Right atrium auricular region (tissue), 2 donors: ENCODE measurements at places on chromosomes 1 and 21. TPM values are rescaled to one million over a fixed set of nuclear protein-coding genes. Genes with fewer than 3 reads are reported as not detected.

DNA sequence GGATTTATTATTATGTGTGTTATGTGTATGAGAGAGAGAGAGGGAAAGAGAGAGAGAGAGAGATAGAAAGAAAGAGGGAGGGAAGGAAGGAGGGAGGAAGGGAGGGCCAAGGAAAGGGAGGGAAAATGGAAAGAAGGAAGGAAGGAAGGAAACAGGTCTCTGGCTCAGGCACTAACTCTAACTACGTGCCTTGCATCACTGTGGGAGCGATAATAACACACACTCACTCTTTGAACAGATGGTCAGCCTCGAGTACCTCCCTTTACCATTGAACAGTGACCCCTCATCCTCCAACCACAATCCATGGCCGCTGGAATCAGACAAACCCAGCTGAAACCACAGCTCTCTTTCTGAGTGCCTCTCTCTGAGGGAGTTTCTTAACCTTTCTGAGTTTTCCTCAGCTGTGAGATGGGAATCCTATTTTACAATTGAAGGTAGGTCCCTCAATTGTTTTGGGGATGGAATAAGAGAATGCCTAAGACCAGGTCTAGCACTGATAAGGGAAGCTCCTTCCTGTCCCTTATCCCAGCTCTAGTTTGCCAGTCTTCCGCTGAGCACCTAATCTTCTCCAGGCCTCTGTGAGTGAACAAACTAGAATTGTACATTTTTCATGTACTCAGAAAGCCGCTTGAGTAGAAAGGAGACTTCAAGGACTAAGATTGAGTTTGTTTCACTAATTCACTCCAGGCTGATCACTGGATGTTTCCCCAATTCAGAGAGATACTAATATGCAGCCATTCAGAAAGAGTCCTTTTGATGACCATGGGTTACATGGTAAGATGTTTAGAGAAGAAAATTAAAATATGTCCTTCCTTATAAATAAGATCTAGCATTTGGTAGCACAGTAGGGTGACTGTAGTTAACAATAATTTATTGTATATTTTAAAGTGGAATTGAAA, 62.8 kb downstream of the IRF2BP2 start:
- DNase-seq = no peak

- peak; percentile 97 for DNase-seq
Observed at GRCh38 chr1:156746728-156747631, 4.5 kb downstream of the HDGF start.

- no peak for DNase-seq
Observed at GRCh38 chr21:31671146-31671716, 11.7 kb downstream of the SOD1 start.

- DNase-seq = no peak
Observed at GRCh38 chr1:211633524-211633846, 41.9 kb downstream of the NEK2 start.

- no peak for DNase-seq
Observed at GRCh38 chr21:26385721-26386120, 187.4 kb downstream of the CYYR1 start.

GRCh38 chr1:181013144-181013543, 9.5 kb downstream of the STX6 start:
- no peak for DNase-seq

DNA sequence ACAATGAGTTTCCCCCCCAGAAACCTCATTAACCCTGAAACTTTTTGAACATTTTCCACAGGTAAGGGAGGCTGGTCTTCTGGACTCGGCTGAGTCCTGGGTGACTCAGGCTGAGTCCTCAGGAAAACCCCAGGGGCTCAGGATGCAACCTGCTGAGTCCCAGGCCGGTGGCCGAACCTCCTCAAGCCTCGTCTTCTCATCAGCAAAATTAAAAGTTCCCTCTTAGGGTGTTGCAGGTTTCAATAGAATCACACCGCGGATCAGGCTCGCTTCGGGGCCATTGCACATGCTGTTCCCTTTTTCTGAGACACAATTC, 35.0 kb upstream of the GRHL3 start:
- no peak for DNase-seq

DNA sequence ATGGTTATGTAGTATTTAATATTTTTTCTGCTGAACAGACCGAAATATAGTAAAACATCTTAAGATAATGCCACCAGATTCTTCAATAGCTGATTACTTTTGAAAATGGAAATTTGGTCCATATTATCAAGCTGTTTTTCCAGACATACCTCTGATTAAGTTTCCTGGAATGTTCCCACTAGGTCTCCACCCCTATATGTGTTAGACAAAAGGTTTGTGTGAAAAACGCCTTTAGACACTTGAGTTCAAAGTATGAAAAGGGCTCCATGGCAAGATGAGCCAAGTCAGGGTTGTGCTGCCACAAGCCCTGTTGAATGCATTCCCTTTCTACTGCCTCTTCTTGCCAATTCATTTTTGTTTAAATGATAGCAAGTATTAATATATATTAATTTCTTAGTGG, 52.7 kb downstream of the ZBTB17 start:
- DNase-seq = no peak

DNA sequence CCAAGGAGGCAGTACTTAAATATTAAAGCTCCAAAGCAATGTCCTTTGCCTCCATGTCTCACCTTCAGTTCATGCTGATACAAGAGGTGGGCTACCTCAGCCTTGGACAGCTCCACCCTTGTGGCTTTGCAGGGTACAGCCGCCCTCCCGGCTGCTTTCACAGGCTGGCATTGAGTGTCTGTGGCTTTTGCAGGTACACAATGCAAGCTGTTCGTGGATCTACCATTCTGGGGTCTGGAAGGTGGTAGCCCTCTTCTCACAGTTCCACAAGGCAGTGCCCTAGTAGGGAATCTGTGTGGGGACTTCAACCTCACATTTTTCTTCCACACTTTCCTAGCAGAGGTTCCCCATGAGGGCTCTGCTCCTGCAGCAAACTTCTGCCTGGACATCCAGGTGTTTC, 324.8 kb downstream of the COL11A1 start:
- DNase-seq = no peak

DNA sequence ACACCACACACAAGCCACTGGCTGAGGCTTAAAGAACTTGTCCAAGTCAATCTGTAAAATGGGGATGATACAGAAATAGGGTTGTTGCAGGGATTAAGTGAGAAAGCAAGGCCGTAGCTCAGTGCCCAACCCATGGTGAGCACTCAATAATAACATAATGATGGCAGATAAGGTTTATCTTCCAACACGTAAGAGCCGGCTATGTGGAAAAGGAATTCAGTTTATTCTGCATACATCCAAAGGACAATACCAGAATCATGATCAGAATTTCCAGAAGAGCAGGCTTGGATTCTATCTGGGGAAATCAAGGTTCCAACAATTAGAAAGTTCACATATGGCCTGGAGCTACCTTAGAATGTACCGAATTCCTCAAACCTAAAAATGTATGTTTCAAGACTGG, 4.6 kb downstream of the TMPRSS2 start:
- no peak for DNase-seq

DNA sequence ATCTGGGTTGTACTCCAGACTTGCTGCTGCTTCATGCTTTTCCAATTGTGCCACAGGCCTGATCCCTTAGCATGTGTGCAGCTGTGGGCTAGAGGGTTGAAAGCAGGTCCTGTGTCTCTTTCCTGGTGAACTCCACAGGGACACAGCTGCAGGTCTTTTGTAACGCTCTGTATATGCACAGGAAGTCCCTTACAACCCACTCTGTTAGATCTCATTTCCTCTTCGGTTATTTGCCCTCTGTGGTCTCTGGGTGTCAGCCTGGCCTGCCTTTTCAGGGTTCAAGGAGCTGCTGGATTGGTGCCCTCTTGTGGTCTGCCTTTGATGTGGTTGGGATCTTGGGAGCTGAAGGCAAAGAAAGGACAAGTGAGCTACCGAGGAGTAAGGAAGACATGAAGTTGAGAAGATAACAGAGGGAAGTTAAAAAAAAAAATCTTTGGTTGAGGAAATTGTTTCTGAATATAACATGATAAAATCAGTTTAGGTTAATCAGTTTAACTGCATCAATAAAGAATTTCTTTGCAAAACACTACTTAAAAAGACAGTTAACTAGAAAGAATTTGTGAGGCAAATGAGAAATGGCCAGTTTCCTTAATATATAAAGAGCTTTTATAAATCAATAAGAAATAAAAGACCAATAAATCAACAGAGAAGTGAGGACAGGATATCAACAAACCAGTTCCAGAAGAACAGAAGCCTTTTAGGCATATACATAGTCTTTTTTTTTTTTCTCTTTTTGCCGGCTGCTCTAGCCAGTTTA, 44.1 kb downstream of the UCK2 start:
- DNase-seq = no peak

GRCh38 chr1:240107058-240107684, 15.5 kb downstream of the FMN2 start:
- DNase-seq = no peak

DNA sequence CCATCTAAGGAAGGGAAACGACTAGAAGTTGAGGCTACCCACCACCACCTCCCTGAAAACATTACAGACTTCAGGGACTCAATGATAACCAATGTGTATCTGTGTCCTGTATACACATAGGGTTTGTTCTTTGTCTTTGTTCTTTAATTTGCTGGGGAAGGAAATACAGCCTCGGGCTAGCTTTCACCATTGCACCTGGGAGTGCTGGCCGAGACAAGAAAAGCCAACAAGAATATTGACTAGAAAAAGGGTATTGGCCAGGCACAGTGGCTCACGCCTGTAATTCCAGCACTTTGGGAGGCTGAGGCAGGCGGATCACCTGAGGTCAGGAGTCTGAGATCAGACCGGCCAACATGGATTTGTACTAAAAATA, 50.4 kb downstream of the MDM4 start:
- DNase-seq = no peak

DNA sequence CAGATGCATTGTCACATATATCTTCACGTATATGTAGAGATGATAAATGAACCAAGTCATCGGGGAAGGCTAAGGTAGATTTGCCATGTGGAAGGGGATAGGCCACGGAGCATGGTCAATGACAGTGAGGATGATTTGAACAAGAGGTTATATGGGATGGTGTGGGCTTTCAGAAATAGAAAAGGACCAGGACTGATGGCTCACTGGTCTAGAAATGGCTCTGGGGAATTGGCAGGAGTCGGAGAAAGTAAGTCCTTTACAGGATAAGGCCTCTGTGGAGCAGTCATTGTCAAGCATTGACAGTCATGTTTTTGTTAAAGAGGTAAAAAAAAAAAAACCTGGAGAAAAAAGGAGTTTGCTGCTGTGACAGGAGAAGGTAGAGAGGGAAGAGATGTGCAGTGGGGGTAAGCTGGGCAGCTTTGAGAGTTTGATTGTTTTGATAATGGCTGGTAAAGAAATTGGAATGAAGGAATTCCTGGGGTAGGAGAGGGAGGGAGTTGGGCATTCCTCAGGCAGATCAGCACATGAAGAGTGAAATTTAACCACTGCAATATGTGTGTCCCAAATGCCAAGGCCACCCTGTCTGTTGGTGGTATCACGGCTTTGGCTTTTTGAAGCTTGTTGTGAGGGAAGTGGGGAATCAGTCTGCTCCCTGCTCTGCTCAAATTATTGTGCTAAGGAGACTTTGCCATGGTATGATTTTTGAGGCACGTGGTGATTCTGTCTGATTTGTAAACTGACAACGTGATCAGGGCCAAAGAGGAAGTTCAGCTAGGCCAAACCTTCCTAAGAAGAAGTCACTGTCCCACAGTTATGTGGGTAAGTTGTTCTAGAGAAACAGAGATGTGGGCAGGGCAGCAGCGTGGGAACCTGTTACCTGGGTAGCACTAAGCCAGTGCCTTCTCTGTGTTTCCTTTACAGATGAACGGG, 26.0 kb downstream of the MACF1 start:
- no peak for DNase-seq

Gene SPTA1
- total RNA-seq = not detected

Gene CFAP74
- total RNA-seq = not detected

Gene NECTIN4
- not detected for total RNA-seq

Gene FNBP1L
- total RNA-seq = 17.8 TPM

Gene KIAA0040
- total RNA-seq = 37.3 TPM

Gene LAMC2
- 4.9 TPM for total RNA-seq

Gene FGR
- total RNA-seq = 5.7 TPM

Gene FAM151A
- total RNA-seq = 0.63 TPM

Gene PLCH2
- total RNA-seq = 0.12 TPM

Gene RCOR3
- 34.9 TPM for total RNA-seq

Gene LYSMD1
- total RNA-seq = 16.1 TPM
